ENCODE measurements at places on chromosomes 6 and 20.

DNA sequence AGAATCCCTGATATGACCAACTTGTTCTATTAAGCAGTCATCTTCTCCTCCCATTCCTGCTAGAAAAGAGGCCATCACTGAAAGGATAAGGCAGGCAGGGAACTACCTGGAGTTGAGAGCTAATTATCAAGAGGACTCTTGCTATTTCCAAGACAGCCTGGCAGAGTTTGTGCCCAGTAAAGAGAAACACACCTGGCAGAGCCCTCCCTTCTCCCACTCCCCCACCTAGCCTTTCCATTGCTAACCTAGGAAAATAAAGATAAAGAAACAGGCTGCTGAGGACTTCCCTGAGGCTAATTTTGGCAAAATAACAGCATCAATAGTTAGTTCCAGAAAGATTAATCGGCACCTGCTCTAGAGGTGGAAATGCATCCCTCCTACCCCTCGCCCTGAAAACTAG, 20.4 kb upstream of the RAB22A start:
- DNase-seq, result no peak

- no peak for DNase-seq
Observed at GRCh38 chr6:35474131-35474941, 6.1 kb downstream of the RPL10A start.

DNA sequence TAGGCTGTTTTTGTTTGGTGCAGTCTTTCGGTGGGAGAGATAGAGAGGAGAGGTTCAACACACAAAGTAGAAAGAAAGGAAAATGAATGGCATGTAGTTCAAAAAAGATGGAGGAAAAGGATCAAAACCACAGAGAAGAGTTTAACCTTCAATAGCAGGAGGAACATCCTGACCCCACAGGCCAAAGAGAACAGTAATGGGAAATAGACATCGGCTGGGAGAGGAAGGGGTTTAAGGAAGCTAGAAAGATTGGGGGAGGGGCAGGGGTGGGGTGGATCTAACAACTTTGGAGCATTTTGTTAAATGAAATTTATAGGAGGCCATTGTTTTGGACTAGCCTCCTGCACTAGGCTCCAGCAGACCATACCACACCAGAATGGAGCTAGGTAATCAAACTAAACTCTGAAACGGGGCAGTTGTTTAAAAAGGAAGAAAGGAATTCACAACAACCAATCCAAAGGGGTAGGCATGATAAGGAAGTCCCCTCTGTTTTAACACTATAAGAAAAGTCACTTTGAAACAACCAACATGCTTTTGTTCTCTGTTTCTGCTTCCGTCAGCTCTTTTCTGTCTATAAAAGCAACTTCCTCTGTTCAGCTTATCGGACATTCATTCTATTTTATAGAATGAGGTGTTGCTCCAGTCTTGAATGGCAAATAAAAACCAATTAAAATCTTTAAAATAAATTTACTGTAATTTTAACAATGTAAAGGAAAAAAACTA, 82.6 kb downstream of the EPB41L2 start:
- DNase-seq, result no peak

GRCh38 chr20:17453592-17453991, 77.6 kb downstream of the BFSP1 start:
- no peak for DNase-seq

DNA sequence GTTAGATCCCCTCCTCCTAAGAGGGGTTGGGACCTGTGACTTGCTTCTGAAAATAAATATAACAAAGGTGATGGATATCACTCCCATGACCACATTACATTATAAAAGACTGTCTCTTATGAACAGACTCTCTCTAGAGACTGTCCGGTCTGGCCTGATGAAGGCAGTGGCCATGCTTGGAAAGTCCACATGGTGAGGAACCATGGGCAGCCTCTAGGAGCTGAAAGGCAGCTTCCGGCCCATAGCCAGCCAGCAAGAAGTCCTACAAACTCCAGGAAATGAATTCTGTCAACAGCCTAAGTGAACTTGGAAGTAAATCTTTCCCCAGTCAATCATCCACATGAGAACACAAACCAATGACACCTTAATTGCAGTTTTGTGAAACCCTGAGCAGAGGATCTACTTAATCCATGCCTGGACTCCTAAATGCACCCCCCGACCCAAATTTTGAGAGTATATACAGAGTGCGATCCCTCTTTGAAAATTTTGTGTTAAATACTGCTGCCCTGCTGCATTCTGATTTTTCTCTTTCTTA, 2.2 kb upstream of the POPDC3 start:
- DNase-seq, result no peak

GRCh38 chr6:74518035-74518434, 687.8 kb downstream of the COL12A1 start:
- no peak for DNase-seq

DNA sequence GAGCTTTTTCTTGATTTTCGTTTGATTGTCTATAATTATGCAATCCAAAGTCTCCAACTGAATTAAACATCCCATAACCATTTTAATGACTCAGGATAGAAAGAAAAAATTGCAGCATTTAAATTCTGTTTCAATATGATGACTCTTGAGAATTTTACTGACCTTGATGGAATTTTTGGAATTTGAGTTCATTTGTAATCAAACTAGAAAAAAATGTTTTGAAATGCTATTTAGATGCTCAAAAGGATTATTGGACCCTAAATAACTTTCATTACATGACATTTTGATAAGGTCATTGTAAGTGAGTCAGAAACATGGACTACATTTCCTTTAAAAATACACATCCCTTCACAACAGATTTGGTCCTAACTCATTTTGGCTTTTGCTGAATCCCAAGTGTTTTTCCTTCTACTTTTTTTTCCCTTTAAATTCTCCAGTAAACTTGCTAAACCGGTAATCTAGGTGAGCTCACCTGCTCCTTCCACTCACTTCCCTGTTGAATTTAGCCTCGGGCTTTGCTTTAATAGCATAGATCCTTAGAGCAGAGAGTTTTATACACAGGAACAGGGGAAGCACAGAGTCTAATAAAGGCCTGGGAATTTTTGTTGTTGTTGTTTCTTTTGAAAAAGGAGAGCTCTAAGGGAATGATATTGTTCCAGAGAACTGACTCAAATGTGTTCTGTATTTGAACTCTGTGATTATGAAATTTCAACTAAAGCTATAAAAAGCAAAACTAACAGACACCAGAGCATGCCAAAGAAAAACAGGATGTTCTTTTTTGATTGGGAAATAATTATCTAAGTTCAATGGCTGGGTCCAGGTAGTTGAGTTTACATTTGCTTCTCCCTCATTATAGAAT, 1088.2 kb upstream of the CITED2 start:
- no peak for DNase-seq

- DNase-seq, result no peak
Observed at GRCh38 chr20:63315240-63315689, 22.3 kb downstream of the COL20A1 start.

DNA sequence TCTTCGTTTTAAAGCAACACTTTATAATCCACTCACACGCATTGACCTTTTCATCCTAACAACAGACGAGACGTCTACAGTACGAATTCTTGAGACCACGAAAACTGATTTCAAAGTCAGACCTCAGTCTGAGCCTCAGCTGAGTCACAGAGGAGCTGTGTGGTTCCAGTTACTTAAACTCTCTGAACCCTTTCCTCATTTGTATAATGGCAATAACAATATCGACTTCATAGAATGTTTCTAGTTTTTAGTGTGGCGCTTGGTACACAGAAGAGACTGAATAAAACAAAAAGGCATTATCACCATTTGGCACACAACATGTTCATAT, 236.9 kb downstream of the ATXN1 start:
- DNase-seq, result no peak

DNA sequence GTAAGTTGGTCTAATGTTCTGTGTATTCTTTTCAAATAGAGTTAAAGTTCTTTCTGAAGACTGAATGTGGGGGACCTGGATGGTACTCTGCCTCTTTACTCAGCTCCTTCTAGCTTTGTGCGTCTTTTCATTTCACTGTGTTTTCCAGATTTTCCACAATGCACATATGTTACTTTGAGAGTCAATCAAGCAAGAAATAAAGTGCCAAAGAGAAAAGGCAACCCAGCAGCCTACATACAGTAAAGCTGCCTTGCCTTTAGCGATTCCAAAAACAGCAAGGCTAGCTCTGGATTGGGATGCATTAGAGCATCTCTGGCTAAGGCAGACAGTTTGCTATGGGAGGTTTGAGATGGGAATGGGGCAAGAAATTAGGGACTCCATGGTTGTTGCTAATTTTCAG, 5.3 kb downstream of the C6orf163 start:
- no peak for DNase-seq

- DNase-seq, result no peak
Observed at GRCh38 chr20:12289465-12289864, 371.8 kb downstream of the BTBD3 start.

DNA sequence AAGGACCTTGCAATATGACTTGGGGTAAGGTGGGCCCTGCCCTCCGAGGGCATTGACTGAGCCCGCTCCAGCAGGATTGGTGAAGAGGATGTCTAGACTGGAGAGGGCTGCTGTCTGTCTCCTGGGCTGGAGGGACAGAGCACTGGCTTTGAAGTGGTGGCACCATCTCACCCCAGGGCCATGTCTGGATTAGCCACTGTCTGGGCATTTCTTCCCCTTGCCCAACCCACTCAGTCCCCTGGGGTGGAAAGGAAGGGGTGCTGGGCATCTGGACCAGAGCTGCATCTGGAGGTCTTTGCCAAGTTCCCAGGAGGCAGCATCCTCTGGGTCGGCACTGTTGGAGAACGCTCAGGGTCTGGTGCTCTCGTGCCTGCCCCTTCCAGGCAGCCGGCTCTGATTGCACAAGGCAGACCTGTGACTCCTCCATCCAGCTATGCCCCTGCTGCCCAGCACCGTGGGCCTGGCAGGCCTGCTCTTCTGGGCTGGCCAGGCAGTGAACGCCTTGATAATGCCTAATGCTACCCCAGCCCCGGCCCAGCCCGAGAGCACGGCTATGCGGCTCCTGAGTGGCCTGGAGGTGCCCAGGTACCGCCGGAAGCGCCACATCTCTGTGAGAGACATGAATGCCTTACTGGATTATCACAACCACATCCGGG, at the start of gene R3HDML:
R3HDML (plus strand) TSS at position 319 of the 656 bp plus-strand sequence; CDS start at position 434, 115 bp downstream.
- DNase-seq, result no peak

GRCh38 chr6:33850296-33850695, 46.5 kb upstream of the MLN start:
- DNase-seq, result no peak

GRCh38 chr6:112007254-112007653, 46.6 kb upstream of the CCN6 start:
- no peak for DNase-seq

- DNase-seq, result no peak
Observed at GRCh38 chr6:100695445-100695844, 185.7 kb downstream of the ASCC3 start.

GRCh38 chr6:55778705-55779104, 96.7 kb downstream of the BMP5 start:
- DNase-seq, result no peak

DNA sequence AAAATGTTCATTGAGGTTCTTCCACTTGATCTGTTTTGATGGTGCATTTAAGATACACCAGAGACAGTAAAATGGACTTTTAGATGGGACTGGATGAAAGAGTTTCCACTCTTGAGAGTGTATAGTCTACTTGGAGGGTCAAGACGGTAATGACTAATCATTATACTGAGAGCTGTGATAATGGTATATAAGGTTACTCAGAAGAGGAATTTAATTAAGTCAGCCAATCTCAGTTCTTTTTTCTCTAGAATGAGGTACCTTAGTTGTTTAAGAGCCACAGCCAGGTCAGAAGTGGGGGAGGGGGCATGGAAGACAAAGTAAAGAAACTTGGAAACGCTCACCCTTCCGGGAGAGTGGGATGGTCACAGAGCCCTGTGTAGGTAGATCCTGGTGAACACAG, 123.9 kb downstream of the MAP3K4 start:
- no peak for DNase-seq

- DNase-seq, result no peak
Observed at GRCh38 chr20:21515300-21516179, 1.7 kb upstream of the NKX2-2 start.

- no peak for DNase-seq
Observed at GRCh38 chr6:71412559-71413140, 124.0 kb downstream of the OGFRL1 start.

- DNase-seq, result no peak
Observed at GRCh38 chr6:133704371-133704770, 184.5 kb upstream of the TCF21 start.

GRCh38 chr6:6230286-6230685, 90.2 kb downstream of the F13A1 start:
- DNase-seq, result no peak

DNA sequence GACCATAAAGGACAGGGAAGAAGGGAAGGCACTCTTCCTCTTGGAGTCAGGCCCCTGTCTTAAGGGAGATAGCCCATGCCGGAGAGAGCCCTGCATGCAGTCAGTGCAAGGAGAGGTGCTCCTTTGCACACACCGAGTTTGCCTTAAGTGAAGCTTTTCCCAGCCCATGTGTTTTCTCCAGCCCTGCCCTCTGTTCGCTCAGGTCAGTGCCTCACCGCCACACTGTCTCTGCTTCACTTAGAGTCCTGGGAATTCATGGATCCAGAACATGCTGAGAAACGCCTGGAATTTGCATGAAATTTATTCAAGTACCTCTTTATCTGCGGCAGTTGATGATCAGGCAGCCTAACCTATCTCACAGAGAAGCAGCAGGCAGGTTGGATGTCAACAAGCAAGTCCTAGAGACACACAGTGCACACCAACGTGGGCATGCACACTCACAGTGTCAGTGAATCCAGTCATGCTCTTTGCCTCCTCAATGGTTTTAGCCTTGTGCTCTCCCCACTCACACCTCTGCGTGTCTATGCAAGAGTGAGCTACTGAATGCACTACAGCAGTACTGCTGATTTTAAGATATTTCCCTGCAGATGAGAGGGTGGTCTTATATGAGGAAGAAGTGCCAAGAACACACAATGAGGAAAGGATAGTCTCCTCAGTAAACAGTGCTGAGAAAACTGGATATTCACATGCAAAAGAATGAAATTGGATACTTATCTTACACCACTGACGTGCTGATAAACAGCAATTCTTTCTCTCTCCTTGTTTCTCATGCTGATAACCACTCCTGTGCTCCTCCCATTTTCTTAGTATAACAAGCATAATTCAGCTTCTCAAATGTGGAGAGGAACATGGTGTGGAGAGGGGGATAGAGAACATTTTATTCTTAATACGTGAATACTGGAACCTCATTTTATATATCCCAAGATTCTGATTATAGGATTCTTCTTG, 295.1 kb upstream of the CDYL start:
- DNase-seq, result no peak

GRCh38 chr6:77987035-77987384, 334.2 kb downstream of the MEI4 start:
- DNase-seq, result no peak

DNA sequence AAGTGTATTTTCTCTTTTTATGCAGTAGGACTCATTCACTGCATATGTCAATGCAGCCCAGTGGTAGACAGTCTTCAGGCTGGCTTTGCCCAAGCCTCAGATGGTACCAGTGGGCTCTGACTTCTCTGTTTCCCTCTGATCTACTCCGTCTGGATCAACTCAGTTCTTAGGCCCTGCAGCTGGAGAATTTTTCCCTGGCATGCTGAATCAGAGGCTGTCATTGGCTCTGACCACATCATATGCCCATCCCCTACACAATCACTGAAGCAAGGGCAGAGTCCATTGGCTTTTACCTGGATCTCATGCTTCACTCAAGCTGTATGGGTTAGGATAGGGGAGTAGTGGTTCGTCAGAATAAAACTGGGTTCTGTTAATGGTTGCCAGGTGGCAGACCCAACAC, 57.8 kb downstream of the KIZ start:
- no peak for DNase-seq

Data from CD4-positive, alpha-beta T cell treated with Interleukin-6 at 100 ng/mL for 8 hours (primary cell).